Stimulated activated CD8-positive, alpha-beta memory T cell treated with anti-CD3 and anti-CD28 coated beads, Interleukin-15, amount 100 ng/mL, for 4 hours (primary cell): ENCODE measurements at places on chromosomes 1 and 21.

DNA sequence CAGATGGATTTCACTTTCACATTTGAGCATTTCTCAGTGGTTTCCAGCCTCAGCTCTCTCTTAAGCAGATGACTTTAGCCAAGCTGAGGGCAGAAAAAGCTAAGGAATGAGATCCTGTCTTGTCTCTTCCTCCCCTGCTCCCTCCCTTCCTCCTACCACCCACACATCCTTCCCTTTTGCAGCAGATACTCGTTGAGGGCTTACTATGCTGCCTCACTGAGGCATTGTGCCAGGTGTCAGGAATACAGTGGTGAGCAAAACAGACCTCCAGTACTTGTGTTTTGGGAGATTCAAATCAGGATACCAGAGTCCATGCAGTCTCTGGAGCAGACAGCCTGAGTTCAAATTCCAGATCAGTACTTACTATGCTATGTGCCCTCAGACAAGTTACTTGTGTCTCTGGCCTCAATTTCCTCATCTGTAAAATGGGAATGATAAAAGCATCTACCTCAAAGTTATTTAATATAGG lies 43.2 kb downstream of the KIF26B start:
- no peak for DNase-seq

GRCh38 chr1:165253818-165254254 lies 102.7 kb downstream of the LMX1A start:
- DNase-seq, result no peak

DNA sequence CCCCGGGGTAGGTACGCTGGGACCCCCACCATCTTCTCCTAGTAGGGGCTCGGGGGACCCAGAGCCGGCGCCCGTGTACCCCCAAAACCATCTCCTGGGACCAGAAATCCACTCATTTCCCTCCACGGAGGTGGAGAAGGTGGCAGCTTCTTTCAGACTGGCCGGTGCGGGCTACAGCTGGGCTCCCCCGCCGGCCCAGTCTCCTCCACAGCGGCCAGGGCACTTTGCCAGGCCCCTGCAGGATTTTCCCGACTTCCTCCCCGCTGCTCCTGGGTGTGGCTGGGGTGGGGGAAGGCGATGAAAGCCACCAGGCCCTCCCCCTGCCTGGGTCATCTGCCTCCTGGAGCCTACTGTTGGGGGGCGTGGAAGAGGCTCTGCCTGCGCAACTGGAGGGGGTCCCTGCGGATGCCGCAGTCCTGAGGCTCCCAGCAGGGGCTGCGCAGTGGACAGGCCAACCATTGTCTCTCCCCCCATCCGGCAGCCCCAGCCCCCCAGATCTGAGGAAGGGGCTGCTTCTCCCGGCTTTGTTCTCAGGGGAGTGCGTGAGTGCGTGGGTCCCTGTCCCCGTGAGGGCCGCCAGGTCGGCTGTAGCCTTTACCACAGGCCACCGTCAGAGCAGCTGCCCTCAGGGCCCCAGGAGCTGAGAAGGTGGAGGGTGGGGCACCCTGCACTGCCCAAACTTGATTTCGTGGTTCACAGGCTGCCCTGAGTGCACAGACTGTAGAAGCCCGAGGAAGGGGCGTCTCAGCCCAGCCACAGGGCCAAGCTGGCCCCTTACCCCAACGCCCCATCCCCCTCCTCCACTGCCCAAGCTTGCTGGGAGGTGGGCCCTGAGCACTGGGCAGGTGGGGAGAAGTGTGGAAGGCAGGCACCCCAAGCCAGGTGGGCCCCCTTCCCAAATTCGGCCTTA lies 1.3 kb downstream of the AGRN start:
- DNase-seq, result no peak

- DNase-seq, result no peak
Measured at GRCh38 chr1:93171549-93172034, 8.6 kb downstream of the TMED5 start.

DNA sequence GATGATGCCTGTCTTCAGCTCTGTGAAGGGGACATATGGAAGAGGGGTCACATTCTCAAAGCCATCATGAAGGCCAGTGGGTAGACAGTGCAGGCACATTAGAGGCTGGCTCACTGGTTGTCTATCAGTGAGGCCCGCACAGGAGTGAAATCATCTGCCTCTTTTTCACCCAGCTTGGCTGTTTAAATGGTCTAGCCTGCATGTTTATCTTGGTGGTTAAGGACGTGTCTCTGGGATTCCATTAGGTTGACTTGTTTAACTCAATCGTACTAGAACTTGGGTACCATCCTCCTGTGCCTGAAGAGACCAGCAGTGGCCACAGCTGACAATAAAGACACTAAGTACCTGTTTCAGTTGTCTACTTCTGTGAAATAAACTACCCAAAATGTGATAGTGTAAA lies 219.3 kb downstream of the PLPP3 start:
- DNase-seq, result no peak
